ENCODE measurements at places on chromosomes 5 and 9.

- no peak for DNase-seq
Observed at GRCh38 chr9:8769153-8769552, 969.6 kb upstream of the DMAC1 start.

GRCh38 chr9:16628413-16628812 is 242.1 kb downstream of the BNC2 start:
- DNase-seq: no peak

DNA sequence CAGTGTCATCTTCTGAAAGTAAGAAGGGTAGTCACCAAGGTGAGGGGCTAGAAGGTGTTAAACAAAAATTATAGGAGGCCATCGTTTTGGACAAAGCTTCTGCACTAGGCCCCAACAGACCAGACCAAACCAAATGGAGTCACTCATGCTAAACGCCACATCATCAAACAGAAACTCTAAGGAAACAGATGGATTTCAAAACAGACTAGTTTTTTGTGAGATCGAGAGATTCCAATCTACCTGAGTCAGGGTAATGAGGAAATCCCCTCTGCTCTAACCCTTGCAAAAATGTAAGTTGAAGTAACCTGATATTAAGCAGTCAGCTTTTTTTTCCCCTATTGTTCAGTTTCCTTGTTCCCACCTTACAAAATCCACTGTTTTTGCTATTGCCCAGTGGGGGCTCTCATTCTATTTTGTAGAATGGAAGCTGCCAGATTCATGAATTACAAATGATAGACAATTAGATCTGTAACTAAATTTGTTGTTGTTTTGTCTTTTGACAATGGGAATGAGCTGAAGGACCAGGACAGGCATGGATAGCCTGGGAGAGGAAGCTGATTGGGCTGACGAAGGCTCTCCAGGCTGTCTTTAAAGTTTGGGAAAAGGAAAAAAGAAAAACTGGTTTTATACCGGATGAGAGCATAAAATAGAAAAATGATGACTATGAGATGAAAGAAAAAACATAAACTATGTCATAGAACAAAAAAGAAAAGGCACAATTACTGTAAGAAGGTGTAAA is 94.7 kb upstream of the ADAMTSL1 start:
- no peak for DNase-seq

GRCh38 chr5:24547132-24547531 is 97.6 kb downstream of the CDH10 start:
- no peak for DNase-seq

- no peak for DNase-seq
Observed at GRCh38 chr9:9790216-9790872, 822.5 kb downstream of the PTPRD start.

- DNase-seq: no peak
Observed at GRCh38 chr9:137813167-137813566, 64.4 kb upstream of the CACNA1B start.

GRCh38 chr9:93263334-93264229 is 79.6 kb downstream of the WNK2 start:
- DNase-seq: no peak

GRCh38 chr5:137113161-137113560 is 386.0 kb downstream of the SPOCK1 start:
- DNase-seq: no peak

- DNase-seq: no peak
Observed at GRCh38 chr5:2579126-2579525, 172.4 kb downstream of the IRX2 start.

DNA sequence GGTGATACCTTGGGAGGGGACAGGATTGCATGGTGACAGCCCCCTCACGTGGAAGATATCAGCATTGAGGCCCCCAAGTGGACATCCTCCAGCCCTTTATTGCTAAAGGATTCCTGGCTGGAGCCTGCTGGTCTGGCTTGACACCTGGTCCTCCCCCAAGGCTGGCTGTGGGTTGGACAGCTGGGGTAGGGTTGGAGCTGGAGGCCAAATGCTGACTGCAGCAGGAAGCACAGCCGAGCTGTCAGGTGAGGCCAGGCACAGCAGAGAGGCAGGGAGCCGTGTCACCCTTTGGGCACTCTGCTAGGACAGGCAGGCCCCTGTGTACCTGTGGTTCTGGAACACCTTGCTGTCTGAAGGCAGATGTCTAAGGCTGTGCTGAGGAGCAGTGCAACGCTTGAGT is 2.2 kb downstream of the CACFD1 start:
- no peak for DNase-seq

DNA sequence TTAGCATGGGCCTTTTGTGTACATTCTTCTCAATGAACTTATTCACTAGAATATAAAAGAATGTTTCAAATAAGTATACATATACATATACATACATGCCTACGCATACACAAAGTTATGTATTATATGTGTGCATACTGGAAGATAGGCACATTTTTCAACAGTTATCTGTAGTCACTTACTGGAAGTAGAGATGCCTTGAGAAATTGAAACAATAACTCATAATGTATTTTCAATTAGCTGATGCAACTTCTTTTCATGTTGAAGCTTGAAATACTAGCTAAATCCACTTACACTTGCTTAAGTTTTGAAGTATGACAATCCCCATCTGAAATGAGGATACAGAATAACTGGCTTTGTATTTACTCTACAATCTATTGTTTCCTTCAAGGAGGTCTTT is 469.0 kb upstream of the PTGER4 start:
- DNase-seq: no peak

GRCh38 chr9:109349421-109349846 is 28.6 kb upstream of the EPB41L4B start:
- no peak for DNase-seq

DNA sequence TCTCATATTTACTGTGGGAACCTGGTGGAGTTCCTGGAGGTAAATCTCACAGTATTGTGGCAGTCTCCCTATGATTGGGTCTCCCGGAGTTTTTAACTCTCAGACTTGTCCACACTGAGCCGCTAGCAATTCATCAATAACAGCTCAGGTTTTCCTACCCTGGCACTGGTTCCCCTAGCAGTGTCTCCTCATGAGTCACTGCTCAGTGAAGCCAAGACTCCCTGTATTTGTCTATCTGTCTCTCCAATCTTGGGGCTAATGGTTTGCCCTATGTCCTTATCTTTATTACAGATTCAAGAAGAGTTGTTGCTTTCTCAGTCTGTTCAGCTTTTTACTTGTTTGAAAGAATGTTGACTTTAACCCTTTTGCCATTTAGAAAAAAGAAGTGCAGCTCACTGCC is 176.7 kb upstream of the FGF10 start:
- no peak for DNase-seq

- no peak for DNase-seq
Observed at GRCh38 chr9:120242116-120242811, 337.7 kb downstream of the CDK5RAP2 start.

- DNase-seq: no peak
Observed at GRCh38 chr9:115615000-115615401, 497.0 kb upstream of the TNC start.

- no peak for DNase-seq
Observed at GRCh38 chr9:135032041-135032835, 55.2 kb upstream of the OLFM1 start.

- DNase-seq: no peak
Observed at GRCh38 chr9:71744754-71745521, 23.4 kb downstream of the CEMIP2 start.

- DNase-seq: no peak
Observed at GRCh38 chr5:135179308-135179980, 145.4 kb upstream of the PITX1 start.

- DNase-seq: no peak
Observed at GRCh38 chr9:3956081-3956671, 343.7 kb downstream of the GLIS3 start.

- peak; percentile 64 for DNase-seq
Observed at GRCh38 chr5:99060306-99061261, 131.8 kb upstream of the CHD1 start.

- no peak for DNase-seq
Observed at GRCh38 chr9:37229882-37230482, 109.6 kb downstream of the ZCCHC7 start.

GRCh38 chr5:68000805-68001204 is 214.8 kb upstream of the PIK3R1 start:
- DNase-seq: no peak

DNA sequence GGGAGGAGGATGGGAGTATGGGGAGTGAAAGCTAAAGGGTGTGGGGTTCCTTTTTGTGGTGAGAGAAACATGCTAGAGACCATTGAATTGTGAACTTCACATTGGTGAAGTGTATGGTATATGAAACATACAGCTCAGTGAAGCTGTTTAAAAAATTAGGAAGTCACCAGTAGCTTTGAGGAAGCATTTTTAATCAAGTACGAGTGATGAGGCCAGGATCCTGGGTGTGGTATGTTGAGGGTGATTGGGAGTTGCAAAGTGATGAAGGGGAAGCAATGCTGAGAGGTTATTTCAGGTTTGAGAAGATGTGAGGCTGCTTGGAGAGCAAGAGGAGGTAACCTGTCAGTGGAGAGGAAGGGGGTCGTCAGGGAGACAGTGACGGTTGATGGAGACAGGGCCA is 22.7 kb upstream of the CLK4 start:
- no peak for DNase-seq

- no peak for DNase-seq
Observed at GRCh38 chr9:14148501-14149103, 165.3 kb downstream of the NFIB start.

DNA sequence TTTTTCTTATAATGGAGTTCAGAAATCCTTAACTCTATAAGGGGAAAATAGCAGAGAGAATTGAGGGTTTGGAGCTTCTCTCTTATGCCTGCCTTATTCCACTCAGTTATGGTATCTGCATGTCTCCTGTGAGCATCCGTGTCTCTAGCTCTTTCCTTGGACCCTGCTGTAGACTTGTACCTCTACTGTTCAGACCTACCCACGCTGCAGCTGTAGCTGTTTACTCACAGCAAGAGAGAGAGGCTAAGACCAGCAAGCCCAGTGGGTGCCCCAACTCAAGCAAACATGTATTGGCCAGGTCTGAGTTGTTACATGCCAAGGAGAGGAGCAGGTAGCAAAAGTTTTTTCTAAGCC is 7.1 kb upstream of the PCSK1 start:
- no peak for DNase-seq

- no peak for DNase-seq
Observed at GRCh38 chr9:4305065-4305985, 5.5 kb upstream of the GLIS3 start.

DNA sequence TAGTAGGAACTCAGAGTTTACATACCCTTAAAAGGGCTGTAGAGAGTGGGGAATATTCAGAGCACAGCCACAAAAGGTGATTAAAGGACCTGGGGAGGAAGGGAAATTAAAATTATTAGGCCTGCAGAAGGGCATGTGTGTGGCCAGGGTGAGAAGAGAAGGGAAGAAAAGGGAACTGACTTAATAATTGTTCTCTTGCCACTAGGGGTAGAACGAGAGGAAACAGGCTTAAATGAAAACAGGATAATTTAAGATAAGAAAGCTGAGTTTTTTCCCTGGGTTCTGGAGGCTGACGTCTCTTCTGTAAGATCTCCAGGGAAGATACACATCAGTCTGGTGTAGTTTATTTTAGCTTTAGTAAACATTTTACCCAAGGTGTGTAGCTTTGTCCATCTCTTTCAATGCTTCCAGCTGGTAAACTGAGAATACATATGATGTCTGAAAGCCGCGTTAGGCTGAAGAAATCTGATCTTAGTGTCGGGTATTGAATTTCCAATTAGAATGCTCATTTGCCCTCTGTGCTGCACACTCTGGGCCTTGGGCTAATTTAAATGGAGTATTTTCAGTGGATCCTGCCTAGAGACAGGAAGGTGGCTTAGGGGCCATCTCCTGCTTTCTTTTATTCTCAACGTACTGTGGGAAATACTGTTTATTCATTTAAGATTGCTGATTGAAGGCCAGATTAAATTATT is 416.8 kb downstream of the TMEM38B start:
- no peak for DNase-seq

GRCh38 chr5:179869641-179870402 is 11.2 kb upstream of the MRNIP start:
- DNase-seq: no peak

DNA sequence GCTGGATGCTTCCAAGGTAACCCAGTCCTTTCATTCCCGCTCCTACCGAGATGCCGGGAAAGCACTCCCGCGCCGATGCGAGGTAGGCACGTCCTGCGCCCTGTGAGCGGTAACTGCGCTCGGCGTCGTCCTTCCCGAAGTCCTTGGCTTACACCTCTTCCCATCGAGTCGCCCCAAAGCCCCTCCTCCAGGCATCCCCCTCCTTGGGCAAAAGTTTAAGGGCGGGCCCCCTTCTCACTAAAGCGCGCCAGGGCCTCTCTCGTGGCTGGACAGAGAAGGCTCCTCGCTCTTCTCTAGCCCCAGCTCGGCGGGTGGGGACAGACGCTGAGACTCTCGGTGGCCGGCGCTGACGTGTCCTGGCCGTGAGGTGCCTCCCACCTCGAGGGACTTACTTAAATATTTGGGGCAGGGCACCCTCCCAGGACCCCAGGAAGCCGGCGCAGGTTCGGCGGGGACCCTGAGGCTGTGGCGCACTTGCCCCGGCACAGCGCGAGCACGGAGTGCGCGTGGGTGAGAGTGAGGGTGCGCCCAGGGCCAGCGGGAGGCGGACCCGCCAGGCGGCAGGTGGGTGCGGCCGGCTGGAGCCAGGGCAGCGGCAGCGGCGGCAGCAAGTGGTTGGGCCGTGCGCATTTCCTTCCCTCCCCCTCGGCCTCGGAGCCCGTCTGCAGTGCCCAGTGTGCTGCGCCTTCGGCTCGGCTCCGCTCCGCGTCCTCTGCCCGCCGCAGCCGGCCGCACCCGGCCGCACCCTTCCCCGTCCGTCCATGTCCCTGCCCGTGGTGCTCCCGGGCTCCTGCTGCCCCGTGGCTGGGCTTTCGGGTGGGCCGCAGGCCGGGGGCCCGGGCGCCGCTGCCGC is at the start of gene ENTREP1:
Gene ENTREP1 (plus strand): TSS at position 667 of the 853 bp plus-strand sequence. CDS start 95 bp downstream, at position 762.
- no peak for DNase-seq

DNA sequence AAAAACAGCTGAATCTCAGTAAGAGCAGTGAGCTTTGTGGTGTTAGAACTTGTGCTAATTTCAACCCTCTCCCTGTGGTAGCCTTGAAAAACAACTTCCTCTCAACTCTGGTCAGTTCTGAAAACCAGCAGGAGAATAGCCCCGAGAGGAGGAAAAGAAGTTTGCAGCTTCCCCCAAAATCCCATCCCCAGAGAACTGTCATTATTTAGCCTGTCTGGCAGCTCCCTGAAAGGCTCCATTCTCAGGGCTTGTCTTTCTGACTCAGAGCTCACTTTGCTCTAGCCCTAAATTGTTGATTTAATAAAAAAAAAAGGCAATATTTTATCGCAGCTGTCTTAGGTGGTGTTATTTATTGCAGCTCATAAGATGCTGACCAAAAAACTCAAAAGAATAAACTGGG is 11.4 kb upstream of the SLC45A2 start:
- no peak for DNase-seq

DNA sequence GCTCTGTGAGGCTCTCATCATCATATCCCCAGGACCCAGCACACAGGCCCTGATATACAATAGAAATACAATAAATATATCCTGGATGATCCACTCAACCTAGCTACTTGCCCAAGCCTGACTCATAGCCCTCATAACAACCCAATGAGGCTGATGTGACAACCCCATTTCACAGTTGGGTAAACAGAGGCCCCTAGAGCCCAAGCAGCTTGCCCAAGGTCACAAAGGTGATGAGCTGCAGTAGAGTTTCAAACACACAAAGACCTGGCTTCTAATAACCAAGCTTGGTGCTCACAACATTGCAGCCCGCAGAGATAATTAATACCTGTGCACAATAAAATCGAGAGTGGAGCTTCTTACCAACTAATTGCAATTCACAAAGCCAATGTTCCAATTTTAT is 3.2 kb upstream of the AKNA start:
- no peak for DNase-seq

Measured in activated CD4-positive, CD25-positive, alpha-beta regulatory T cell (primary cell).